Aorta (tissue), 5 donors: ENCODE measurements at places on chromosomes 6 and 20. TPM values are rescaled to one million over a fixed set of nuclear protein-coding genes. Genes with fewer than 3 reads are reported as not detected.

The SRSF6 gene
- total RNA-seq: 135 TPM

DNA sequence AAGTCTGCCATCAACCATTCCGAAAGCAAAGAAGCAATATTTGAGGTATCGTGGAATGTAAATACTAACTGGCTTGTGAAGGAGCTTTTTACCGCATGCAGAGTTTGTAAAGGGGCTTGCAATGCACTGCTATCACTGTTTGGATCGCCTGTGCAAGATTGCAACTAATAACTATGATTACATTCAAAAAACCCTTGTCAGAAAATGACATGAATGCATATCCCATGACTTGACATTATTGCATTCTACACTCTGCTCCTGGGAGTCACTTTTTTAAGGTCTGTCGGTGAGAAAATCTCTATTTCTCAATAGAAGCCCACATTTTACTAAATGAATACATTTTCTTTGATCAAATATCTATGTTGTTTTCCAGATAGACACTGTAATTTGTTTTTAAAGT is 335.4 kb upstream of the SPTLC3 start:
- peaks cover 2% of the 10 kb centered on the region for H3K27me3 ChIP-seq
- no peak overlapping the region for H3K4me3 ChIP-seq
- DNase-seq: no peak
- no peak overlapping the region for H3K27ac ChIP-seq
- H3K36me3 ChIP-seq: no peaks in the 10 kb centered on the region

GRCh38 chr6:153698001-153698400 is 341.0 kb upstream of the OPRM1 start:
- no peak for DNase-seq
- no peaks in the 10 kb centered on the region for H3K36me3 ChIP-seq
- H3K4me3 ChIP-seq: no peak overlapping the region
- no peaks in the 10 kb centered on the region for H3K27me3 ChIP-seq
- H3K4me1 ChIP-seq: no peaks in the 10 kb centered on the region
- H3K27ac ChIP-seq: no peak overlapping the region

DNA sequence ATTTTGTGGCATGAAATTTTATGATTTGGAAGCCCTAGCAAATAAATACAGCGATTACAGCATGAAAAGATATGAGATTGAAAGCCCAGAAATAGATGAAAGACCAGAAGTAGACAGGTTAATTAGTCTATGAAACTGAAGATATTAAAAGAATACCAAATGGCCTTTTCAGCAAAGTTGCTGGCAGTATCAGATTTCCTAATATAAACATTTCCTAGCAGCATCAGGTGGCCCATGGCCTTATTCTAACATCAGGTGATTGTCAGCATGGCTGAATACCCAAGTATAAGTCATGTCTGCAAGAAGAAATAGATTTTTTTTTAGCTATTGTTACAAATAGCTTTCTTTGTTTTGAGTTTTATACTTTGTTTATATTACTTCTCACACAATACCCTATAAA is 93.2 kb downstream of the CLVS2 start:
- H3K36me3 ChIP-seq: no peaks in the 10 kb centered on the region
- H3K27me3 ChIP-seq: no peaks in the 10 kb centered on the region
- H3K4me1 ChIP-seq: no peaks in the 10 kb centered on the region
- DNase-seq: no peak

GRCh38 chr6:63819831-63820230 is 184.2 kb downstream of the PHF3 start:
- H3K27ac ChIP-seq: no peak overlapping the region
- no peaks in the 10 kb centered on the region for H3K27me3 ChIP-seq
- H3K4me1 ChIP-seq: no peaks in the 10 kb centered on the region
- DNase-seq: no peak
- no peak overlapping the region for H3K4me3 ChIP-seq
